ENCODE measurements at places on chromosomes 3 and 15.

DNA sequence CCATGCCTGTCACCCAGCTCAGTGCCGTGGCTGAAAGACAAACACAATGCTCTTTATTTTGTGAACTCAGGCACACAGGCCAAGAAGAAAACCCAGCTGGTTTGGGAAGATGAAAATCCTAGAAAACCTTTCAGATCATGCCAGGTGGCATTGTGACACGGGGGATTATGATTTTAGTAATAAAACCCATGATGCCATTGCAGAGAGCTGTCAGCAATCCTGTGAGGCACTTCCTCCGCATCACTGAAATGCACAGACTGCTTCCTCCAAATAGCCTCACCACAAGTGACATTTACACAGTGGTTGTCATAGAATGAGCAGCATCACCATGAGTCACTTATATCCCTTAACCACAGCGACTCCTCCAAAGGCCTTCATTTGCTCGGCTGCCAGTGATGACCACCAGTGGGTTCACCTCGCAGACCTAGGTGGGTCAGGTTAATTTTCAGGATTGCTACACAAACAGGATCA lies 22.7 kb downstream of the ABHD6 start:
- no peak for DNase-seq

DNA sequence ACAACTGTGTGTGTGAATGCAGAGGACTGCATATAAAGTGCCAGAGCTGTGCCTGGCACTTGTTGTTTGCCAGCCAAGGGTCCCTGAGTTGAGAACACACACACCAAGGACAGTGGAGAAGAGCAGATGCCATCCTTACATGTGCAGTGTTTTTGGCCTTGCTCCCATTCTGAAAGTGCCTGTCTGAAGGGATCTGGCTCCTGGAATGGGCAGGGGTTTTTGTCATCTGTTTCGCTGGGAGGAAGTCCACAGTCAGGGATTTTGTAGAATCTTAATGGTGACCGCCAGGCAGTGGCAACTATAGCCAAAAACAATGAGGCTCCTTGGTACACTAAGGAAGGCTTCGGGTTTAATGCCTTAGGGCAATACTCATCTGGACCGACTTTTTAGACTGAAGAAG lies 63.7 kb downstream of the DUT start:
- DNase-seq: no peak

GRCh38 chr3:192514754-192515663 lies 212.3 kb downstream of the FGF12 start:
- no peak for DNase-seq

GRCh38 chr3:58258392-58259055 lies 20.9 kb downstream of the ABHD6 start:
- no peak for DNase-seq

DNA sequence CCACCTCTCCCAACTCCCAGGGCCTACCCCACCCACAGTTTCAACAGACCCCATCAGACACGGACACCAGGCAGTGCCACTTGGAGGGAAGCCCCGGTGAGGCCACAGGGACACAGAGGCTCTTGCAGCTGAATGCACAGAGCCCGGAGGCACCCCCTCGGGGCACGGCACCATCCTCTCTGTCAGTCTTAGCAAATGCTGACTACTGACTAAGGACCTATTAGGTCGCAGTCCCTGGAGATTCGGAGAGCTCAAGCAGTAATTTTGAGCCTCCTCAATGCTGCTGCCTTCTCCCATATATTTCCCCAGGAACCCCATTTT lies 79.9 kb downstream of the VGLL4 start:
- DNase-seq: no peak

DNA sequence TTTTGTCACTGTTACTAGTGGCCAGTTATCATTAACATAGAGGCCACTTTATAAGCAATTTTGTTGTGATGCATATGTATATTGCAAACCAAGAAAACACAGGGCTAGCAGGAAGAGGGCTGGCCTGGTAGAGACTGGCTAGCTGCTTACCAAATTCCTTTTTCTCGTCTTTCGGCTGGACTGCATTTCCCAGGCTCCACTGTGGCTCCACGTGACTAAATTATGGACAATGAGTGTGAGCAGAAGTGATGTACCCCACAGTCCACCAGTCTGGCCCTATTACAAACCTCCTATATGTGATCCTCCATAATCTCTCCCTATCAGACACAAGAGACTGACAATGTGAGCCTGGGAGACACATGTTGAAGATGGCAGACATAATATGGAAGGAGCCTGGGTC lies 257.0 kb downstream of the MFSD1 start:
- DNase-seq: no peak

- no peak for DNase-seq
Observed at GRCh38 chr15:49084285-49084570, 38.0 kb upstream of the SECISBP2L start.

GRCh38 chr3:174958671-174959328 lies 99.7 kb downstream of the NAALADL2 start:
- DNase-seq: no peak

DNA sequence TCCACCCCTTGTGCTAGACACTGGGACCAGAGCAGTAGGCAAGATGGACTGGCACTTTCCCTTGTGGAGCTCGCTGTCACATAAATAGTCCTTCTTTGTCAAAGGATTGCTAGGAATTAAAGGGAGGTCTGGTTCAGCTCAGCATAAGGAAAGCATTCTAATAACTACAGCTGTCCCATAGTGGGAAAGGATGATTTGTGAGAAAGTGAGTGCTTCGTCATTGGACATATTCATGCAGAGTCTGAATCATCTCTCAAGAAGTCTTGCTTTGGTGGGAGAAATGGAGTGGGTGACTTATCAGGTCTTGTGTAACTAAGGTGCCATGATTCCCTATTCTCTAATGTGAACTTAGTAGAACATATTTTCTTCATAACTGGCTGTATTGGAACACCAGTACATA lies 14.7 kb downstream of the PPARG start:
- no peak for DNase-seq

DNA sequence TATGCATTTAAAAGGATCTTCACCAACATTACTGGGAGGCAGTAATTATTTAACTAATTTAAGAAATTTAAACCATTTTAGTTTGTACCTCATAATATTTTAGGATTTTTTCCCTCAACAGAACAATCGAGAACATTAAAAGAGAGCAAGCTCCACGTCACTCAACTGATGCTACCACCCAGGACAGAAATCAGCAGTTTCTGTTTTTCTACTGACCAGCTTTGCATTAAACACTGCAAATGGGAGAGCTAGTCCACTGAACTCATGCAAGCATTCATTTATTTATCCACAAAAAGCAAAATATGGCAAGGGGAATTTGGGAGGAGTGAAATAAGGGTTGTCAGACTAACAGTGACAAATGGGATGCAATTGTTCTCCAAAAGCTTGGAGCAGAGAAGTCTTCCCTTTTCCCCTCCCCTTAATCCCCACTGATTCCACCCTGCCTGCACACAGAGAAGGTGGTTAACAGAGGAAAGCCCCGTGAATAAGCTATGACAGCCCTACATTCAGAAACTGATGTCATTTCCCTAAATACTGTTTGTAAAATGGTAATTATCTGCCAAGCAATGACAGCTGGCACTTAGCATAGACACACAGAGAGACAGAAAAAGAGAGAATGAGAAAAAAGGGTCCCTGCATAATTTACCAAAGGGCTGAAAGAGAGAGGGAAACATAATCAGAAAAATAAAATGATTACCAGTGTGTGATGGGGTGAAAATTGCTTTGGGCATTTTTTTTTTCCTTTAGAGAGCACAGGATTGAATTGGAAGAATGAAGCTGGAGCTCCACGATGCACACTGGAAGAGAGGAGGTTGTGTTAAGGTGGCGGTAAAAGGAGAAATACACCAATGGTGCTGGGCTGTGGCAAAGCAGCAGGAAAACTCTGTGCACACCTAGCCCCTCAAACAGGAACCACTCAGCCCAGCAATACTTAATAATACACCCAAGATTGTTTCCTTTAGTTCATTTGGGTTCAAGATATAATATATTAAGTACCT lies 777.4 kb downstream of the TUSC7 start:
- DNase-seq: no peak

DNA sequence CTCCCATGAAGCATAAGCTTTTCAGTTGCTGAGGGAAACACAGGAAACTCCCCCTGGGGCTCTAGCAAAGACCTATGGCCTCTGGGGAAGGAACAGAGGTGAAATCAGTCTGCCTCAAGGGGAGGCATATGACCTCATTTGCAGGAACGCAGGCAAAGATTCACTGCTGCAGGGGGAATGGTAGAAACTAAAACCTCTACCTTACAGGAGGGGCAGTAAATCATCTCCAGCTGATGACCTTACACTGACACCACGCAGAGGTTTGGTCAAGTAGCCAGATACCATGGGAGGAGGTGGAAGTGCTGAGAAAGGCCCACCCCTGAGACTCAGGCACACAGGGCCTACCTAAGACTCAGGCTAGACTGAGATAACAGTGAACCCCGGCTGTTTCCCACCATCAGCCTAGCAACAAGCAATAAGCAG lies 81.1 kb downstream of the RAD18 start:
- DNase-seq: no peak

DNA sequence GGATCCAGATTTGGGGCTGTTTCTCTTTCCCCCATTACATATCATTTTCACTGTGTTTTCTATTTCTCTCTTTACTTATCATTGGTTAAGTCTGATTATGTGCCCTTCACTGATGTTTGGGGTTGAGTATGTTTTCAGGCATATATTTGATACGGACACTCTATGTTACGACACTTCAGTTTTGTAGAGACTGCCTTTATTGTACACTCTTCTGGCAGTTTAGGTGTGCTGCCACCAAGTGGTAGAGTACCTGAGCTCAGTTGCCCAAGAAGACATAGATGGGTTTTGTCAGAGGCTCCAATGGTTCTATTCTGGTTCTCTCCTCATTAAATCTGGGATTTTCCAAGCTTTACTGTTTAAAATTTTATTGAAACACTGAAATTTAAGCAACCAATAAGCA lies 255.0 kb upstream of the ROPN1 start:
- no peak for DNase-seq

GRCh38 chr15:67004142-67004541 lies 61.3 kb upstream of the SMAD3 start:
- DNase-seq: no peak

DNA sequence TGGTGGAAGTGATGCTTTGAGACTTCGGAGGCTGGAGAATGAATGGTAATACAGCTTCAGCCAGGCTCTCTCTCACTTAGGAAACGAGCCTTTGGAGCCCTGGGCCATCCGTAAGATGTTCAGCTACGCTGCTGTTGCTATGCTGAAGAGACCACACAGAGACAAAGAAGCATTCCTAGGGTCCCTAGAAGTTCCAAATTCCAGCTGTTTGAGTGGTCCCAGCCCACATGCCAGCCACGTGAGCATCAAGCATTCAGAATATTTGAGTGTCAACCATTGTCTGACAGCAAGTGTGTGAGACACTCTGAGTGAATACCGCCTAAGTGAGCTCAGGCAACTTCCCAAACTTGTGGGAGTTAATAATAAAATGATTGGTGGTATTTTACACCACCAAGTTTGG lies 212.9 kb downstream of the CD47 start:
- no peak for DNase-seq

DNA sequence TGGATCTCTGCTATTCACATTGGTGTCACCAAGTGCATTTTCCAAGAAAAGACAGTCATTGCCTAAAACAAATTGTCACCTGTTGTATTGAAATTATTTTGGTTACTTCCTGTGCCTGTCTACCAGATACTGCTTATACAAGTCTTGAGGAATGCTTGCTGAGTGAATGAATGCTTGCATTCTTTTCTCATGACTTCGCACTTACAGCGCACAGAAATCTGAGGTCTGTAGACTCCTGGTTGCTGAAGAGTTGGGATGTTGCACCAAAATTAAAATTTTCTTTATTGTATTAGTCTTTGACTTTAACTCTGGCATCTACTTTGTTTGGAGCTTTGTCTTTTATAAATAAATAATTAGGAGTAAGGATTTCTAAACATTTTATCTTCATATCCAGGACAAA lies 28.4 kb downstream of the SH3GL3 start:
- no peak for DNase-seq

DNA sequence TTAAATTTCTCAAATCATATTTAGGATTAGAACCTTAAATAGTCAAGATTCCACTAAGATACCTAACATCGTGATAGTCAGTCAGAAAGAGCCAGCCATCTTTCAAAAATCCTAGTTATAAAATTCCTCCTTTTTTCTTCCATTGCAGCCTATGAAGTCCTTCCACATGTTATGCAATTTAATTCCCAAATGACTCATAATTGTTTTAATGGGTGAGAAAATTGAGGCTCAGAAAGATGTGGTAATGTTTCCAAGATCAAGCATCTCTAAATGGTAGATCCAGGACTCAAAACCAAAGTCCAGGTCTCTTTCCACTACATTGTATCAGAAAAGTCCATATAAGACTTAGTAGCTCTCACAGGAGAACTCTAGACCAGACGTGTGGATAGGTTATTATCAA lies 9.5 kb downstream of the CFAP44 start:
- no peak for DNase-seq
